ENCODE measurements at places on chromosomes 2 and 18. TPM values are rescaled to one million over a fixed set of nuclear protein-coding genes. Genes with fewer than 3 reads are reported as not detected.

Gene FAM161A
- 0.25 TPM for polyA plus RNA-seq

- H3K4me3 ChIP-seq = no peak overlapping the region
- no peak overlapping the region for H3K27ac ChIP-seq
- no peaks in the 10 kb centered on the region for H3K27me3 ChIP-seq
- DNase-seq = no peak
These were observed 55.8 kb upstream of the SLC35F5 start for GRCh38 chr2:113812204-113812603.

DNA sequence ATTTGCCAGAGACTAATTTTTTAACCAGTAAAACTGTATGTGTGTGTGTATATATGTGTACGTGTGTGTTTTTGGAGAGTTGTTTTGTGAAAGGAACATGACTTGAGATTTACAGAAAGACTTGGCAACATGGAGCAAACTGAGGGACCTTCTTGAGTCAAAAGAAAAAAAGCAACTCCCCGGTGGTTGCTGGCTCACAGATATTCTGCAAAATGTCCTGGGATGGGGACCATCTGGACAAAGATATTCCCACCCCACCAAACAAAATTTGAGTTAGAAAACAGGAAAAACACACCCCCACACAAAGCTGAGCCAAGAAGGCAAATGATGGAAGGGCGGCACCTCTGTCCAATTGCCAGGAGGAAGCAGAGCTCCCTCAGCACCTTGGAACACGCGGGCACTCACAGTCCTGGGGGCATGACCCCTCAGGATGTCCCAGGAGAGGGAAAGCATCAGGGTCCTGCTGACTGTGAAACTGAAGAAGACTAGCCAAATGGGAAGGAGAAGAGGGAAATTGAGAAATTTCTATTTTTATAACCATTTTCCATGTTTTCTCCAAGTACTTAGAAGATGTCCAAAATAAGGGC lies 290.2 kb upstream of the ACVR2A start:
- no peak overlapping the region for H3K27ac ChIP-seq
- DNase-seq = no peak
- no peaks in the 10 kb centered on the region for H3K36me3 ChIP-seq
- H3K4me1 ChIP-seq = peaks cover 15% of the 10 kb centered on the region
- no peaks in the 10 kb centered on the region for H3K27me3 ChIP-seq

Gene ANKRD62
- polyA plus RNA-seq = not detected
